ENCODE measurements at places on chromosomes 4 and X. TPM values are rescaled to one million over a fixed set of nuclear protein-coding genes. Genes with fewer than 3 reads are reported as not detected.

Gene PROM1
- 0.10 TPM for total RNA-seq

Gene C1QTNF7
- not detected for total RNA-seq

Gene ERVMER34-1
- total RNA-seq, result not detected

Gene RNF175
- total RNA-seq, result not detected

Gene CYBB
- not detected for total RNA-seq

Gene SSX4
- not detected for total RNA-seq

Gene ESX1
- total RNA-seq, result 0.29 TPM

Gene DCX
- not detected for total RNA-seq

Gene HSD17B11
- total RNA-seq, result 37.2 TPM

Gene GASK1B
- total RNA-seq, result 200 TPM

Gene GPAT3
- total RNA-seq, result 6.7 TPM

Gene NUDT10
- total RNA-seq, result 0.38 TPM

Gene CCDC158
- total RNA-seq, result not detected

Gene GABRG1
- not detected for total RNA-seq

Gene OTUD4
- total RNA-seq, result 36.9 TPM

Gene GABRB1
- not detected for total RNA-seq

Gene TDO2
- not detected for total RNA-seq

Gene GALNTL6
- not detected for total RNA-seq

Data from vein endothelial cell (primary cell).